ENCODE measurements at places on chromosomes 7 and 10. TPM values are rescaled to one million over a fixed set of nuclear protein-coding genes. Genes with fewer than 3 reads are reported as not detected.

DNA sequence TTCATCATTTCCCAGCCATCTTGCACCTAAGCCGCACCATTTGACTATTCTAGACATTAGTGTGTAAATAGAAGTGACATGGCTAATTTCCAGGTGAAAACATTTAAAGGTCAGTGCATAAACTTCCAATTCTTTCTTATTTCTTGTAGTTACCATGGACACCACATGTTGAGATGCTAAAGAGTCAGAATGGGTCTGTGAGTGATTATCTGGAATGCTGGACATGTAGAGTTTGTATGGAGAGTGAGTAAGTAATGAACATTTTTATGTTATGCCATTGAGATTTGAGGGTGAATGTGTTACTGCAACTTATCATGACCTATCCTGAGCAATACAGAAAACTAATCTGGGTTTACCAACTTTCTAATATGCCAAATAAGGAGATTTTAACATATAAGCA, 60.4 kb downstream of the MEOX2 start:
- DNase-seq: no peak

- DNase-seq: no peak
These were observed 28.7 kb upstream of the NAMPT start for GRCh38 chr7:106313456-106313901.

DNA sequence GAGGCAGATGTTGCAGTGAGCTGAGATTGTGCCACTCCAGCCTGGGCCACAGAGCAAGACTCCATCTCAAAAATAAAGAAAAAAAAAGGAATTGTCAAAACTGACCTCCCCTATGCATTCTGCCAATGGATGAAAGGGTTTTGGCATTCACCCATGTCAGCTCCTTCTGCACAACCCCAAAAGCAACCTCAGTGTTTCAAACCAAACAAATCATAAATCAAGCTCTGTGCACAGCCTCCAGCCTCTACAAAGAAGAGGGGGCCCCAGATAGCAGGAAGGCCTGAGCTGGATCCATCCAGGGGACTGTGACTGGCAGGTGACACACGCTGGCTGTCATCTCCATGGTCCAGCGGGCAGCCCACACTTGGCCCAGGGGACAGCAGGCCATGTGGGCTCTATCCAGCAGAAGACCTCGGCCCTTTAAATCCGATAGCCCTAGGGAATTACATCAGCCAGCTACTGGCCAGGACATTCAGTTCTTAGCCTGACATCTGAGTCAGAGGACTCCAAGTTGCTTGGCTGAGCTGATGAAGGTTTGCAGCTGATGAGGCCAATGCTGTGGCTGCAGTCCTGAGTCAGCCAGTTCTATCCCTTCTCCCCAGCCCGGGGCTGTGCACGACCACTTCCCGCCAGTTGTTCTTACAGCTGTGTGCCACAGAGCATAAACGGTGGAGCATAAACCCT, 52.0 kb upstream of the FIGNL1 start:
- DNase-seq: peak; percentile 53

The RNF148 gene
- polyA plus RNA-seq: 0.33 TPM

The MBL2 gene
- not detected for polyA plus RNA-seq

The FFAR4 gene
- polyA plus RNA-seq: not detected

The NME8 gene
- polyA plus RNA-seq: not detected
